Spinal cord (tissue), 10 donors: ENCODE measurements at places on chromosomes 11 and 22. TPM values are rescaled to one million over a fixed set of nuclear protein-coding genes. Genes with fewer than 3 reads are reported as not detected.
A peak's percentile ranks its signal among the peaks of the same experiment; 100 is the strongest.

GRCh38 chr11:33656768-33657167 lies 43.9 kb downstream of the C11orf91 start:
- DNase-seq = no peak
- H3K27me3 ChIP-seq = no peaks in the 10 kb centered on the region
- peaks cover 5% of the 10 kb centered on the region for H3K4me1 ChIP-seq
- no peak overlapping the region for H3K4me3 ChIP-seq
- H3K27ac ChIP-seq = no peak overlapping the region
- H3K36me3 ChIP-seq = peaks cover 29% of the 10 kb centered on the region

GRCh38 chr22:26213826-26214225 lies 44.6 kb downstream of the SEZ6L start:
- H3K4me3 ChIP-seq = no peak overlapping the region
- peaks cover 3% of the 10 kb centered on the region for H3K4me1 ChIP-seq
- H3K27ac ChIP-seq = no peak overlapping the region
- no peaks in the 10 kb centered on the region for H3K36me3 ChIP-seq
- no peaks in the 10 kb centered on the region for H3K27me3 ChIP-seq

Gene XKR3
- total RNA-seq = 0.10 TPM

- no peak overlapping the region for H3K27ac ChIP-seq
- H3K36me3 ChIP-seq = no peaks in the 10 kb centered on the region
- H3K4me3 ChIP-seq = no peak overlapping the region
- peaks cover 16% of the 10 kb centered on the region for H3K4me1 ChIP-seq
- no peak for DNase-seq
These were observed 117.8 kb downstream of the NAT10 start for GRCh38 chr11:34223021-34223813.

- no peak for DNase-seq
- H3K27me3 ChIP-seq = peaks cover 16% of the 10 kb centered on the region
- H3K4me1 ChIP-seq = peaks cover 42% of the 10 kb centered on the region
- H3K27ac ChIP-seq = no peak overlapping the region
These were observed 236.5 kb downstream of the ST3GAL4 start for GRCh38 chr11:126591966-126592489.

Gene OR10V1
- total RNA-seq = not detected

- H3K27ac ChIP-seq = no peak overlapping the region
- no peaks in the 10 kb centered on the region for H3K36me3 ChIP-seq
- H3K27me3 ChIP-seq = no peaks in the 10 kb centered on the region
- DNase-seq = no peak
- no peaks in the 10 kb centered on the region for H3K4me1 ChIP-seq
These were observed 4.7 kb upstream of the ANGPTL5 start for GRCh38 chr11:101920992-101921391.

- H3K4me1 ChIP-seq = peaks cover under 1% of the 10 kb centered on the region
- H3K27me3 ChIP-seq = no peaks in the 10 kb centered on the region
- H3K27ac ChIP-seq = no peak overlapping the region
- H3K36me3 ChIP-seq = no peaks in the 10 kb centered on the region
- no peak for DNase-seq
These were observed 5.5 kb downstream of the FAM111B start for GRCh38 chr11:59112494-59112893.

DNA sequence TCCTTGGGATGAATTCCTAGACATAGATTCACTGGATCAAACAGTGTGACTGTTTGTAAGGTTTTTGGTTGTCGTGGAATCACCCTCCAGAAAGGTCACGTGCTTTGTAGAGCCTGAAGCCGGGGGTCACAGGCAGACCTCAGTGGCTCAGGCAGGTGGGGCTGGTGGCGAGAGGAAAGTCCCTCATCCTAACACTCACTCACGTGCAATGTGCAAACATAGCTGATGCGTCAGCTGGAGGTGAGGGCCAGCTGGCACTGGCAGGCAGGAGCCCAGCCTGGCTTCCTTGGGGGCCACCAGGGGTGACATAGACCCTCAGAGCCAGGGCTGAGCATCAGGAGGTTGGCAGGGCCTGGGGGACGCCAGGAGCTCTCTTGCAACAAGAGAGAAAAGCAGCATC lies 90.0 kb downstream of the ARHGAP8 start:
- peaks cover 4% of the 10 kb centered on the region for H3K36me3 ChIP-seq
- no peak overlapping the region for H3K27ac ChIP-seq
- DNase-seq = no peak
- no peak overlapping the region for H3K4me3 ChIP-seq
- no peaks in the 10 kb centered on the region for H3K27me3 ChIP-seq
- peaks cover 24% of the 10 kb centered on the region for H3K4me1 ChIP-seq

DNA sequence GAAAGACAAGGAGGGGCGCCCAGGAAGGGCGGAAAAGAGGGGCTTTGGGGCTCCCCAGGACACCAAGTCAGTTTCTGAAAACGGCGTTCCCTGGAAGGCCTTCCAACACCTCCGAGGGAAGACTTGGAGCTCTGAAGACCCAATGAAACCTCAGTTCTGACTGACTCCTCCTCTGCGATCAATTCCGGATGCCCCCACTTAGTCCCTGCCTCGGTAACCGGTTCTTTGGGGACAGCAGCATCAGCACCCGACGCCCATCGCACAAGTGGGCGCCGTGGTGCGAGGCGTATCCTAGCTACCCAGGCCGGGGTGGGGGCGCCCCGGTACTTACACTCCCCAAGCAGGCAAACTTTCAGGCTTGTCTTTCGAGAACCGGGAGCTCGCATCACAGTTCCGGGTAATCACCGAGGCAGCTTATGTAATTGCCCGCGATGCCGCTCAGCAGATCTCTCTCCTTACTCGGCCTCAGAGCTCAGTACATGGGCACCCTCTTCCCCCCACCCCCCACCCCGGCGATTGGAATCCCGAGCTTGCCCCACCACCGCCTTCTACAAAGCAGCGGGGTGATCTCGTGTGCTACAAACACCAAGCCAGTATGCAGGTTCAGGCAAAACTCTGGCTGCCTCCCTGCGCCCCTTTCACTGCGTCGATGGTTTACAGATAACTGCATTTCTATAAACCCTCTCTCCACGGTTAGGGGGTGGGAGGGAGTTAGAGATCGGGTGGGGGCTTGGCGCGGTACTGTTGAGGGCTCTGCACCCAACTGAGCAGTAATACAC lies 2.0 kb downstream of the TENM4 start:
- peak overlapping the region; percentile 90 for H3K27ac ChIP-seq
- DNase-seq = peak; percentile 26
- H3K36me3 ChIP-seq = no peaks in the 10 kb centered on the region
- peaks cover 40% of the 10 kb centered on the region for H3K4me1 ChIP-seq

GRCh38 chr11:10476342-10476741 lies 21.3 kb downstream of the AMPD3 start:
- peaks cover 18% of the 10 kb centered on the region for H3K4me1 ChIP-seq
- H3K27me3 ChIP-seq = no peaks in the 10 kb centered on the region
- peaks cover 4% of the 10 kb centered on the region for H3K36me3 ChIP-seq

GRCh38 chr22:46457502-46458488 lies 79.6 kb downstream of the CELSR1 start:
- no peak overlapping the region for H3K27ac ChIP-seq
- peaks cover 21% of the 10 kb centered on the region for H3K36me3 ChIP-seq
- H3K4me1 ChIP-seq = peaks cover 44% of the 10 kb centered on the region
- H3K27me3 ChIP-seq = no peaks in the 10 kb centered on the region

GRCh38 chr11:63243533-63243932 lies at the start of gene SLC22A25:
Gene SLC22A25, minus strand, starts transcription at chr11:63243599. Its CDS starts 13,947 bp downstream, at chr11:63229652.
- H3K4me1 ChIP-seq = no peaks in the 10 kb centered on the region
- H3K27ac ChIP-seq = no peak within 1 kb of the TSS
- DNase-seq = no peak
- H3K4me3 ChIP-seq = no peak within 1 kb of the TSS
- H3K27me3 ChIP-seq = no peaks in the 10 kb centered on the region
- no peaks in the 10 kb centered on the region for H3K36me3 ChIP-seq

Gene P2RX3
- total RNA-seq = 0.50 TPM

DNA sequence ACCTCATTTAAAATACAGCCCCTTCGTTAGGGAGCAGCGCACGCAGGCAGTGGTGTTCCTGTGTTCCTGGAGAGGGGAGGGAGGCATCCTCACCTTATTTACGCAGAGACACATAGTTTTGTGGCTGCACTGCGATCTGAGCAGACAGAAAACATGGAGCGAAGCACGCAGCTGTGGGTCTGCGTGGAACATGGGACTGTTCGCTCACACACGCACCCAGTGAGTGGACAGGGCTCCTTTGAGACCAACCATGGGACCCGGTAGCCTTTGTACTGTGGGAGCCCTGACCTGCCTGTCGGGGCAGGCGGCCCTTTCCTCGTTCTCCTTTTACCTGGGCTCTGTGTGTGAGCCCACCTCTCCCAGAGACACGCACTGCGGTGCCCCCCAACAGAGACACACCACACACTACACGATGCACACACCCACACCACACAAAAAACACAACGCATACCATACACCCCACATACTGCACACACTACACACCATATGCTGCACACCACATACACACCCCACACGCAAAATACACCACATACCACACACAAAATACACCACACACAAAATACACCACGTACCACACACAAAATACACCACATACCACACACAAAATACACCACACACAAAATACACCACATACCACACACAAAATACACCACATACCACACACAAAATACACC lies 1245.7 kb downstream of the BRD1 start:
- no peak overlapping the region for H3K27ac ChIP-seq
- peaks cover 63% of the 10 kb centered on the region for H3K4me1 ChIP-seq
- DNase-seq = peak; percentile 32
- H3K4me3 ChIP-seq = no peak overlapping the region
- H3K27me3 ChIP-seq = no peaks in the 10 kb centered on the region

- no peak overlapping the region for H3K27ac ChIP-seq
- peaks cover 26% of the 10 kb centered on the region for H3K27me3 ChIP-seq
- no peak overlapping the region for H3K4me3 ChIP-seq
- no peak for DNase-seq
- H3K36me3 ChIP-seq = no peaks in the 10 kb centered on the region
- peaks cover 18% of the 10 kb centered on the region for H3K4me1 ChIP-seq
These were observed 1.8 kb upstream of the SLC37A2 start for GRCh38 chr11:125061281-125061680.

Gene ELFN2
- total RNA-seq = 5.1 TPM

DNA sequence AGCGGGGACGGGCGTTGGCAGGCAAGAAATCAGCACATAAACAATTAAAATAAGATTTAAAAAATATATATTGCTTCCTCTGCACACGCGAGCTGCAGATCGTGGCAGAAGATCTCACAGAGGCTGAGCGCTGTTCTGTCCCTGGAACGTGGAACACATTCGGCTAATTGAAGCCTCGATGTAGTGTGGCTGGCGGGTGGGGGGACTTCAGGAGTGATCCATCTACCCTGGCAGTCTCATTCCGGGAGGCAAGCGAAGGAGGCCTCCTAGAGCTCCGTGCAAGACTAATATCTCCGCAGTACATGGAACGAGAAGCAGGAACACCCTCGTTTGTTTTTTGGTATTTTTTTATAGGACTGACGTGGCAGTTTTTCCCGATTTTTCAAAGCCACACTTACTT lies 402.4 kb downstream of the MN1 start:
- no peak overlapping the region for H3K27ac ChIP-seq
- H3K36me3 ChIP-seq = no peaks in the 10 kb centered on the region
- no peaks in the 10 kb centered on the region for H3K4me1 ChIP-seq

Gene OR5D14
- total RNA-seq = not detected

- H3K4me1 ChIP-seq = peaks cover 31% of the 10 kb centered on the region
- H3K4me3 ChIP-seq = no peak overlapping the region
- H3K27me3 ChIP-seq = no peaks in the 10 kb centered on the region
- no peak for DNase-seq
- peaks cover 37% of the 10 kb centered on the region for H3K36me3 ChIP-seq
- H3K27ac ChIP-seq = no peak overlapping the region
These were observed 9.7 kb downstream of the DGKZ start for GRCh38 chr11:46356924-46357482.

Gene SPTBN2
- total RNA-seq = 69.9 TPM

Gene TPBGL
- total RNA-seq = 0.11 TPM

GRCh38 chr22:23632178-23632577 lies at the start of gene DRICH1:
Gene DRICH1, minus strand, starts transcription at chr22:23632321. Its CDS starts 298 bp downstream, at chr22:23632023.
- no peak within 1 kb of the TSS for H3K4me3 ChIP-seq
- H3K27me3 ChIP-seq = no peaks in the 10 kb centered on the region
- DNase-seq = no peak
- H3K27ac ChIP-seq = no peak within 1 kb of the TSS

Gene OR52E8
- total RNA-seq = not detected

DNA sequence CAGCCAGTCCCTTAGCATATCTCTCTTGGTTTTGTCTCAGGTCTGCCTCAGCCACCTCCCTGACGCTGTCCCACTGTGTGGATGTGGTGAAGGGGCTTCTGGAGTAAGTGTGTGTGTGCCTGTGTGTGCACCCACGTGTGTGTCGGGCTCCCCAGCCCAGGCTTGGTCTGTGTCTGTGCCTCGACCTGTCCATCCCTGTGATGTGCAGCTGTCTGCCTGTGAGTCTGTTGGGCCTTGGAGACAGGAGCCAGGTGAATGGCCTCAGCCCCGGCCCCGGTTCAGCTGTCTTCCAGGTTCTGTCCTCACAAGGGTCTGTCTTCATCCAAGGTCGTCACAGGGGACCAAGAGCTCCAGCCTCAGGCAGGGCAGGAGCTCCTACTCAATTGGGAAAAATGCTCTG lies 9.8 kb downstream of the ATG16L2 start:
- H3K4me1 ChIP-seq = peaks cover 25% of the 10 kb centered on the region
- no peaks in the 10 kb centered on the region for H3K27me3 ChIP-seq
- no peak overlapping the region for H3K27ac ChIP-seq
- DNase-seq = no peak
- peaks cover 46% of the 10 kb centered on the region for H3K36me3 ChIP-seq

GRCh38 chr22:29704528-29705285 lies 15.1 kb upstream of the CABP7 start:
- no peaks in the 10 kb centered on the region for H3K36me3 ChIP-seq
- H3K27me3 ChIP-seq = peaks cover 8% of the 10 kb centered on the region
- H3K4me3 ChIP-seq = no peak overlapping the region
- DNase-seq = peak; percentile 58
- peaks cover 80% of the 10 kb centered on the region for H3K4me1 ChIP-seq

GRCh38 chr11:63920126-63920938 lies 3.4 kb upstream of the RCOR2 start:
- H3K27ac ChIP-seq = peak overlapping the region; percentile 86
- no peaks in the 10 kb centered on the region for H3K27me3 ChIP-seq
- DNase-seq = no peak
- peaks cover 55% of the 10 kb centered on the region for H3K4me1 ChIP-seq

DNA sequence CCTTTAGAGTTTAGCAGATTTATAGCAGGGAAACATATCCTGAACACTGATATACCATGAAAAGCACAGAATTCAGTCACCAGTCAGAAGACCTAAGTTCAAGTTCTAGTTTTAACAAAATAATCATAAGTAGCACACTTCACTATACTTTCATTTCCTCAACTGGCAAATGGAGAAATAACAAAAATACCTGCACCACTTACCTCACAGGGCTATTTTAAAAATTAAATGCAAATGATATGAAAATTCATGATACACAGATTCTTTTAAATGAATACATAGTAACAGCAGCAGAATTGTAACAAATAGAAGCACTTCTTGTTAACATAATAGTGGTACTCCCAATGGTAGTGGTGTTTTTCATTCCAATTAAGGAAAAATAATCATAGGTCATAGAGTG lies 139.0 kb downstream of the FCHSD2 start:
- no peaks in the 10 kb centered on the region for H3K4me1 ChIP-seq
- no peak for DNase-seq
- peaks cover 2% of the 10 kb centered on the region for H3K36me3 ChIP-seq
- H3K27me3 ChIP-seq = no peaks in the 10 kb centered on the region

Gene GP1BB
- 14.4 TPM for total RNA-seq

GRCh38 chr11:130299978-130300377 lies 14.7 kb downstream of the ZBTB44 start:
- no peaks in the 10 kb centered on the region for H3K27me3 ChIP-seq
- H3K27ac ChIP-seq = no peak overlapping the region
- H3K36me3 ChIP-seq = peaks cover 6% of the 10 kb centered on the region
- no peak overlapping the region for H3K4me3 ChIP-seq

- no peak overlapping the region for H3K27ac ChIP-seq
- no peaks in the 10 kb centered on the region for H3K27me3 ChIP-seq
- no peaks in the 10 kb centered on the region for H3K36me3 ChIP-seq
- no peaks in the 10 kb centered on the region for H3K4me1 ChIP-seq
- no peak for DNase-seq
- no peak overlapping the region for H3K4me3 ChIP-seq
These were observed 595.1 kb downstream of the SOX6 start for GRCh38 chr11:15761235-15761634.
